ENCODE measurements at places on chromosomes 6 and 20.

DNA sequence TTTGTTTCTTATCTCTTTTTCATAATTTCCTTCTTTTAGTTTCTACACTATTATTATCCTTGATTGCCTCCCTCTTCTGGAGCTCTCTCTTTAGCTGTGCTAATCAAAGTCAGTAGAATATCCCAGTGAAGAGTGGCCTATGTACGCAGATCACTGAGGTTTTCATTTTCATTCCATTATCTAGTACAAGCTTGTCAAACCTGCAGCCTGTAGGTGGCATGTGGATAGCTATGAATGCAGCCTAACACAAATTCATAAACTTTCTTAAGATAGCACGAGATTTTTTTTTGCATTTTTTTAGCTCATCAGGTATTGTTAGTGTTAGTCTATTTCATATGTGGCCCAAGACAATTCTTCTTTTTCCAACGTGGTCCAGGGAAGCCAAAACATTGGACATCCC lies 825.7 kb upstream of the MAP3K7 start:
- DNase-seq, result no peak

DNA sequence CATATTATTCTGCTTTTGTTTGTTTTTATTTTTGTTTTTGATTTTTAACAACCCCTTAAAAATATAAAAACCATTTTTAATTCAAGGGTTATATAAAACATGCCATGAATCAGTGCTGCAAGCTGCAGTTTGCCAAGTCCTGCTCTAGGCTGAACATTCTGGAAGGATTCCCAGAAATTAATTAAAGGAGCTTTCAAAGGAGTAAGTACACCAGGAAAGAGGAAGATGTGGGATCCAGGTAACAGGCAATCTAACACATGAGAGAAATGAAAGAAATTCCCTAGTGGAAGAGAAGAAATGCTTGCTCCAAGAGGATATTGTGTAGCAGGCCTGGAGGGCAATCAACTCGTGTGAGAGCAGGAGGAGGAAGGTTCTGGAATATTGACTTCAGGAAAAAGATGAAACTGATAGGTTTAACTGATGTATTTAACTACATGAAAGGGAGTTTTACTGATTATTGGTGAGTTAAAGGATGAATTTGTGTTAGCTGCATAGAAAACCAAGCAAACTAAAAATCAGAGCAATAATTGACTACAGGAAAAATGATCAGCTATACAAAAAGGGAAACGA lies 146.0 kb upstream of the PHACTR1 start:
- no peak for DNase-seq

DNA sequence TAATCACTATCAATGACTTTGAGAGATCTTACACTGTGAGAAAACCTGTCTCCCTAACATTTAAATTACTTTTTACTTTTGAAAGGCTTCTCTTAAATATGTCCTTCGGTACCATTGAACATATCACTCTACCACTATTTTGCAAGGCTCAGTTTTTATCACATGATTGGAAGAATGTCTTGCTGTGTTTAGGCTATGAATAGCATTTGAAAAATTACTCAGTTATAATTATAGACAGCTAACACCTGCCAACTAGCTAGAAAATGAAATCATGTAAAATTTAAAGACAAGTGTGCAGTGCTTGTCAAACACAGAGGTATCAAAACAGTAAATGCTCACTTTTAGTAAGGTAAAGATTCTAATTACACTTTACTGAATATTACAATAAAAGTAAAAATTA lies 11.0 kb downstream of the SESN1 start:
- no peak for DNase-seq

DNA sequence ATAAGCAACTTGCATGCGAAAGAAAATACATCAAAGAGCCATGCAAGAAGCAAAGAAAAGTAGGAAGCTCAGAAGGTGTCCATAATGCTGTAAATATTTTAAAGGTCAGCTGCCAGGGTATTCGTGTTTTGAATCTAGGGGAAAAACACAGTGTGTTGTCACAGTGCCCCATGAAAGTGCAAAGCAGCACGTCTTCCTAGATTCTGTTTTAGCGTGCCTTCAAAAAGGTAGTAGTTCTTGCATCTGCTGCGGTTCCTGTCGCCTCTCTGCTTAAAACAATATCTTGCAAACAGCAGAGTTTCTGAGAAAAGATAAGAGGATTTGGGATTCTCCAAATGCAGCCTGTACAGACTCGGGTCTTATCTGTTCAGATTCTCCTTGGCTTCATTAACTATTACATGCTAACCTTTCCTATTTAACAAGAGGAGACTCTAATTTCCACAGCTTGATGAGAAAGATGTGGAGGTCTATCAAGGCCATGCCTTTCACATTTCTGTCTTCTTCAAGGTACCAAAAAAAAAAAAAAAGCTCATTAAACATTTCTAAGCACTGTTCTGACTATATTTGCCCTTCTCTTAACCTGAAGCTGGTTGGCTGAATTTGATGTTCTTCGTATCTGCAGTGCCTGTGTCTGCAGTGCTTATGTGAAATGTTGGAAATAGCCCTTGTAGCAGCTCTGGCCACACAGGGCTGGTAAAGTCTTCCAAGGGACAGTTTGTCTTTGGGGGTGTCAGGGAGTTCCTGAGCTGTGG lies 297.5 kb downstream of the ADGB start:
- DNase-seq, result no peak

DNA sequence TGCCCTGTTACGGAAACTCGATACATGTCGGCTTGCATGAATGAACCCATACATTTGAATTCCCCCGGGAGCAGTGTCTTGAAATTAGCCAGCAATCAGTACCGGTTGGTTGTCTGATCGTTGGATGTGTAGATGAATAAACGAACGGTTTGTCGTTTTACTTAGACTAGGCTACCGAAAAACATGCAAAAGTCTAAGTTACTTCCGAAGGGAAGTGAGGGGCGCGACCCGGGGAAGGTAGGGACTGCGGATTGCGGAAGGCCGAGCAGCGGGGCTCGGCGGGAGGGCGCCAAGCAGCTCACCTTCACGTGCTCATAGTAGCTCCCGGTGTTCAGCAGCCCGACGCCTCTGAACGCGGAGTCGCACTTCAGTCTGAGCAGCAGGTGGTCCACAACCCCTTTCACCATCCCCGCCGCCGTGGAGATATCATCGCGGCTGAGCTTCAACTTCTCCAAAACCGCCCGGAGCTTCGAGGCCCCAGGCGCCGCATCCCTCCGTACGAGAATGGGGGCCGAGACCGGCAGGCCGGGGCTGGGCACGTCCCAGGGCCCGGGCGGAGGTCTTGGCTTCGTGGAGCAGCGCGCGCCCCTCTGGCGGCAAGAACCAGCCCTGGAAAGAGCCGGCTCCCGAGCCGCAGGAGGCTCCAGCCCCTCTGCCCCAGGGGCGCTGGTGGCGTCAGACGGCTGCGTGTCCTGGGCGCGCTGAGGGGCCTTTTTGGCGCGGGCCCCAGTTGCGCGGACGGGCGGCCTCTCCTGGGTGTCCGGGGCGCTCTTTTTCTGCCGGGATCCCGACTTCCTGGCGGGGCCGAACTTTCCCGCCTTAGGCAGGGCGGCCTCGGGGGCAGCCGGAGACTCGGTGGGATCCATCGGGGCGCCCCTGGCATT lies 632 bp downstream of the CGAS start:
- peak; percentile 41 for DNase-seq

DNA sequence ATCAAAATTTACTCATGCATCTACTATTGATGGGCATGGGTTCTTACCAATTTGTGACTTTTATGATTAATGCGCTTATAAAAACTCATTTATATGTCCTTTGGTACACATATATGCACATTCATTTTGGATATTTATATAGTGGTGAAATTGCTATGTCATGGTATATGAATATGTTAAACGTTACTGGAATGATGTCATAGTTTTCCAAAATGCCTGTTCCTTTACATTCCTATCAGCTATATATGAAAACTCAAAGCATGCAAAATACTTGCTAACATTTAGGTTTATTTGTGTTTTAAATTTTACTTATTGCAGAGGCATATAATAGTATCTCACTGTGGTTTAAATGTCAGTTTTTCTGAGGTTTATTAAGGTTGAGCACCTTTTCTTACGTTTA lies 1403.1 kb downstream of the HACE1 start:
- DNase-seq, result no peak

GRCh38 chr6:6790393-6790792 lies 201.9 kb downstream of the LY86 start:
- DNase-seq, result no peak

GRCh38 chr20:60976913-60977312 lies 275.1 kb upstream of the CDH4 start:
- DNase-seq, result no peak

- no peak for DNase-seq
Observed at GRCh38 chr6:166803471-166803870, 152.9 kb downstream of the RNASET2 start.

GRCh38 chr6:14542670-14543366 lies 425.2 kb downstream of the CD83 start:
- no peak for DNase-seq

GRCh38 chr6:17865798-17866725 lies 121.4 kb downstream of the KIF13A start:
- DNase-seq, result peak; percentile 74

DNA sequence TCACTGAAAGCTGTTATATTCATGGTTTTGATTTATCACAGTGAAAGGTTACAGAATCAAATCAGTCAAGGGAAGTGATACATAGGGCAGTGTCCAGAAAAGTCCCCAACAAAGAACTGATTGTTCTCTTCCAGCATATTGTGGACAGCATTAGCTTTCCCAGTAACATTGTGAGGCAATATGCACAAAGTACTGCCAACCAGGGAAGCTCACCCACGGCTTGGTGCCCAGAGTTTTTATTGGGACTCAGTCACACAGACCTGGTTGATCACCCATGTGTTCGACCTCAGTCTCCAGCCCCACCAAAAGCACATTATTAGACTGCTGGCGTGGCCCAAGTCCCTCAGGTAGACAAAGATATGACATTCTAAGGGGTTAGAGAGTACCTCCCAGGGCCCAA lies 76.0 kb downstream of the LCA5 start:
- no peak for DNase-seq

GRCh38 chr6:167858842-167859664 lies 32.3 kb downstream of the AFDN start:
- DNase-seq, result no peak

- DNase-seq, result no peak
Observed at GRCh38 chr6:50840112-50840810, 21.6 kb downstream of the TFAP2B start.

GRCh38 chr20:51417250-51418136 lies 125.0 kb downstream of the NFATC2 start:
- DNase-seq, result no peak

DNA sequence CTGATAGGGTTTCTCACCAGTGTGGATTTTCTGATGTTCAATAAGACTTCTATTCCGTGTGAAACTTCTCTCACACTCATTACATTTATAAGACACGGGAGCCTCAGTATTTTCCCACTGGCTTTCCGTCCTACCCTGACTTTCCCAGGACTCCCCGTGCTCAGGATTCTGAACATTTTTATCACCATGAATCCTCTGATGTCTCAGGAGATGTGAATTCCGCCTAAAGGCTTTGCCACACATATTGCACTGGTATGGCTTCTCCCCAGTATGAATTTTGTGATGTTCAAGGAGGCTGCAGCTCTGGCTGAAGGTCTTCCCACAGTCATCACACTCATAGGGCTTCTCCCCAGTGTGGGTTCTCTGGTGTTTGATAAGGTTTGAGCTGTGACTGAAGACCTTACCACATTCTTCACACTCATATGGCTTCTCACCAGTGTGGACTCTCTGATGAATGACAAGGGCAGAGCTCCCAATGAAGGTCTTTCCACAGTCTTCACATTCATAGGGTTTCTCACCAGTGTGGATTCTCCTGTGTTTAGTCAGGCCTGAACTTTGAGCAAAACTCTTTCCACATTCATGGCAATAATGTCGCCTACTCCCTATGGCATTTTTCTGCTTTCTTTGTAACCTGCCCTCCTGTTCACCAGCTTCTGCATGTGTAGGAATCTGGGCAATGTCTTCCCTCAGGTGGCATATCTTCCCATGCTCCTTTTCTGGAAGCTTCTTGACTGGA lies 6.7 kb downstream of the ZKSCAN4 start:
- DNase-seq, result no peak

- DNase-seq, result no peak
Observed at GRCh38 chr20:3875378-3875974, 13.7 kb upstream of the PANK2 start.

- DNase-seq, result no peak
Observed at GRCh38 chr20:51799401-51799860, 2.9 kb downstream of the SALL4 start.

DNA sequence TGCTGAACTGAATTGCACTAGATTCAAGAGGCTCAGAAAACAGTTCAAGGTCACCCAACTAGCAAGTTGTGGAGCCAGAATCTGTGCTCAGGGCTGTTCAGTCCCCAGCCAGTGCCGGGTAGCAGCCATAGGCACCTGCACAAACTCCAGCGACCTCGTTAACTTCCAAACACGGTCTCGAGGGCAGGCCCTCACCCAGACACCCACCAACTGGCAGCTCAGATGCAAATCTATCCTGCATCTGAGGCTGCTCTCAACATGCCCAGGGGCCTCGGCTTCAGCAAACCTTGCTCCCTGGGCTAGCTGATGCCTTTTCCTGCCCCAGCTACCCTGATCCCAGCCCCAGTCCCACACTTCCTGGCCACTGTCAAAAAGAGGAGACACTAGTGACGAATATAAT lies 3.7 kb downstream of the JPH2 start:
- no peak for DNase-seq

- DNase-seq, result no peak
Observed at GRCh38 chr6:169176361-169176991, 77.2 kb downstream of the THBS2 start.

DNA sequence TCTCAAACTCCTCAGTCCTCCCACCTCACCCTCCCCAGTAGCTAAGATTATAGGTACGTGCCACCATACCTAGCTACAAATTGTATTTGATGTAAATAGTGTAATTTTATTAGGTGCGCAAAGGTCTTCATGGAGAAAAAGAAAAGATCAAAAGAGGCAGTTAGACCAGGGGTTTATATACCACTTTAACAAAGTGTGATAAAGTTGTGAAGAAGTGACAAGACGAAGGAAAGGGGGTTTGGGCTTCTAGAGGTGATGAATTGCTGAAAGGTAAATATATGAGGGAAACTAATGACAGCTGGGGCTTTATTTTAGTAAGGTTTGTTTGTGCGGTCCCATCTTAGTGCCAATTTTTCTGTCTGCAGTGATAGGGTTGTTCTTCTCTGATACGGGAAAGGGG lies 105.3 kb downstream of the CD24 start:
- no peak for DNase-seq

DNA sequence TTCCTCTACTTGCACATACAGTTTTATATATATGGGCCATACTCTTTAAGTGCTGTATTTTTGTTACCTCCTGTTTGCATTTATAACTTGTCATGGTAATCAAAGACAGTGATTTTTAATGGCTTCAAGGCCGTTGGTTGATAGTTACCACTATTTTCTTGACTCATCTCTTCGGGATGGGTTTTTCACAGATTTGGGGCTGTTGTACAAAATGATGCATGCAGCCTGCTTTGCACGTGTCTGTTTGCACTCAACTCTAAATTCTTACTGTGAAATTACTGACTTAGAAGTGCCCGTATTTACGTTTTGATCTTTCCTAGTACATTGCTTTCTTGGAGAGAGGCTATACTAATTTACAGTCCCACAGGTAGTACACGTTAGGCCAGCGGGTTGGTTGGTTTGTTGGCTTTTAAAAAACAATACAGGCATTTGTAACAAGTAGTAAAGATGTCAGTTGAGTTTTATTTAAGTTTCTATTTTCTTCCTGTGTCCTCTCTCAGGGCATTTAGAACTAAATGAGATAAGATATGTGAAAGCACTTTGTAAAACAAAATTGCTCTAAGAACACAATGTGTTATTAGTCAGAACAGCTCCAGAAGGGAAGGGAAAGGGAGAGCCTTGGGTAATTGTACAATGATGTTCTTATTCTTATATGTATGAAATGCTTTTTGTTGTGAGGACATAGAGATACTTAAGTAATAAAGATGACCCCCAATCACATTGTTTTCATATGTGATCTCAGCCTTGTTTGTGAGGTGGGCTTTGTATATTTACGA lies 11.7 kb downstream of the JARID2 start:
- DNase-seq, result no peak
